ENCODE measurements at places on chromosomes 11 and 22.

DNA sequence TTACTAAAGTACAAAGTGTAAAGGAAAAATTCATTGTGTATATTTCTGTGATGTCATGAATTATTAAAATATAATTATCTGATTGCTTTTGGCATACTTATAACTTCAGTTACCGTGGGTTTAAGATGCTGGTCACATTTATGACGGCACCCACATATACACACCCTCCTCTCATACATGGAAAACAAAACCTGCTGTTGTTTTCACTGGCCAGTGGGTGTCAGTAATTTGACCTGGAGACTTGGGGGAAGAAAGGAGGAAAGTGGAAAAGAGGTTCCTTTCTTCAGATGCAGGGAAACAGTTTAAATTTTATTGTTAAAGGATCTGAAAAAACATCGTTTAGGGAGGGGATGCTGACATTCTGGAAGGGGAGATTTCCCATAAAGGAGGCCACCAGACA lies 742 bp upstream of the BBOX1 start:
- no peak for DNase-seq

DNA sequence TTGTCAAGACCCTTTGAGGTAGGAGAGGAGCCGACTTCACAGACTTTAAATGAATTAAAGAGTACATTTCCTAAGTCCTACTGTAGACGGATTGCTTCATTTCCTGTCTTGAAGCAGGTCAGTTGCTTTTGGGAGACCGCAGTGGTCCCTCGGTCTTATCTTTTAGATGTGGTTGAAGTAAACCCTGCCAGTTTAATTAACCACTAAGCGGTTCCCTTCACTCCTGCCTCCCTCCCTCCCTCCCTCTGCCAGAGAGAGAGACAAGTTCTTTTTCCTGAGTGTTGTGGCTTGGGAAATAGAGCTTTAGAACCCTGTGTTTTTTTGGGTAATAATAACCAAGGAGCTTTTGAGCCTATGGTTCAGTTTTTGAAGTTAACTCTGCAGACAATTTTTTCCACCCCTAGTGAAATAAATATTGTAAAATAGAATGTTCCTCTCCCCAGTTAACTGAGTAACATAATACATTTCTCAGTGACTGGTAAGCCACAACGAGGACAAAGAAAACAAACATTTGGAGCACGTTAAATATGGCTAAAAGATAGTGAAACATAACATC lies 147.5 kb downstream of the LDLRAD3 start:
- no peak for DNase-seq

DNA sequence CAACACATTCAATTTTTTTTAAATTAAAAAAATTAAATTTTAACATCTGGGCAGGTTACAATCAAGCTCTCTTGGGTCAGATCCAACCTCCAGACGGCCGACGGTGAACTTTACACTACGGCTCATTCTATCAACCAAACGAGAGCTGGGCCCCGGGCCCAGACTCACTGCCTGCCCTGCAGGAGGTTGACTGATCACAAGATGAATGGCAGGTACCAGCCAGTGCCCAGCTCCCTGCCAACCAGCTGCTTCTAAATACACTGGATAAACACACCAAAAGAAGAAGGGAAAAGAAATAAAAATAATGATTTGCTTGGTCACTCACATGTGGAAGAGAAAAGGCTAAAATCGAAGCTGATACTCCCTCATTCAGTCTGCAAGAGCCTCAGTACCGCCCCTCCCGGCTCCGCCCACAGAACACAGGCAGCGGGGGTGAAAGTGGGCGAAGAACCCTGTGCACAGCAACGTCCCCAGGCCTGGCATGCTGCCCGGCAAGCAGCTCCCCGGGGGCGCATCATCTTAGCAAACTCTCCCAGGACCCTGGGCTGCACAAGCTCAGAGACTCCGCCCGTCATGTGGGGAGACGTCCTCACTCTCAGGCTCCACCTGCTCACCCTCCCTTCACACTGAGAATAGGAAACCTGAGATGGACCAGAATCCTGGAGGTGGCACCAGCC lies 303.4 kb downstream of the SHANK2 start:
- DNase-seq = no peak

DNA sequence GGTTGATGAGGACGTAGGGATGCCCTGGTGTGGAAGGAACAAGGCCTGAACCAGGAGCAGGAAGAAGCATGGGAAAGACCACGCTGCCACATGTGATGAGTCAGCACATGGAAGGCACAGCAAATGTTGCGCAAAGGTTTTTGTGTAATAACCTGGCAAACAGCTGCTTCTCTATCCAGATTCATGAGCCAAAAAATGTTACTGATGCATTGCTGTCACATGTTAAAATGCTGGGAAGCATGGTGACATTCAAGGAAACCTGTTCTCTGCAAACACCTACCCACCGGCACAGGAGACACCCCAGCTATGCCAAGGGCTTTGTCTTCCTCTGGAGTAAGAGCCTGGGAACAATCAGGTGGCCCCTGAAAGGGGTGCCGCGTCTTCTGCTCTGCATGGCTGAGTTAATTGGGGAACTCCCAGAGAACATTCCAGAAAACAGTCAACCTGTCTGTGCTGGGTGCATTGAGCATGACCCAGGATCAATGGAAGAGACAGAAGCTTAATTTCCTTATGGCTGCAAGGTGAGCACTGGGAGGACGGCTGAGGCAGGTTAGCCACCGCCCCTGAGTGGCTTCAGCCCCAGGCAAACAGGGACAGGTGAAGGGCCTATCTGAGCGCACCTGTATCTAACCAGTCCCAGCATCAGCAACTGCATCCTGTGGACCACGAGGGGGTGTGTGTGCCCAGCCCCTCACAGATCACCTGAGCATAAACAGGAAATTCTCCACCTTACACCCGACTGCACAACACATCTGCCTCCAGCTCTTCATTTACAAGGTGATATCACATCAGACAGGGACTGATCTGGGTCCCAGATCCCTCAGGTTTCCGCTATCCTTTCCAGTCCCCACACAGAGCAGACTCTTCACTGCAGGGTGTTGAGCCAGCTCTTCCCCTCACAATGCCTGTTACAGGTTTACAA lies 108.4 kb downstream of the GGTLC2 start:
- DNase-seq = peak; percentile 85

DNA sequence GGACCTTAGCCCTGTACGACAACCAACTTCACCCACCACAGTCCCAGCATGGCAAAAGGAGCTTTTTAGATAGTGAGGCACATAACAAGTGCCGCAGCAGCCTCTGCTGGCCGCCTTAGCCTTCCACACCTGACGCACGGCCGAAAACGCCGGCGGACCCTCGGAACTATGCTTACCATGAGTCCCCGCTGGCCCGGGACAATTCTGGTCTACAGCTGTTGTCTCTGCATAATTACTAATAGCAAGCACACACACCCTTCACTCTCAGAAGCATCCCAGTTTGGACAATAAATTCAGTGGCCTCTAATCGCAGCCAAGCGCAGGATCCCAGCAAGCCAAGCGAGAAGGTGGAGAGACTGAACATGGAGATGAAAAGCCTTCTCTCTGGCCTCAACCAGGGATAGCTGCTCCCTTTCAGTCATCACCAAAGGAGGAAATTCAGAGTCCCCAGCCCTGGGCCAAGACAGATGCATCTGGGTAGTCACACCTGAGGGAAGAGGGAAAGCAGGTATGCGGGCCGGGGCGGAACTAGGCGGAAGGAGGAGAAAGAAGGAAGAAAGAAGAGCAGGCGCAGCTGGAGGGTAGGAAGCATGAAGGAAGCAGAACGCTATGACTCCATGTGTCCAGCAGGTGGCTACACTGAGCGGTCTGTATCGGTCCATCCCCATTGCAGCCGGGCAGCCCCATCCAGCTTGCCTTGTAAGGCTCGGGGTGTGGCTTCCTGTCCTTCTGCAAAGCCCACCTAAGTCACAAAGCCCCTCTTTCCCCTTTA lies 40.3 kb downstream of the BUD13 start:
- DNase-seq = peak; percentile 74

DNA sequence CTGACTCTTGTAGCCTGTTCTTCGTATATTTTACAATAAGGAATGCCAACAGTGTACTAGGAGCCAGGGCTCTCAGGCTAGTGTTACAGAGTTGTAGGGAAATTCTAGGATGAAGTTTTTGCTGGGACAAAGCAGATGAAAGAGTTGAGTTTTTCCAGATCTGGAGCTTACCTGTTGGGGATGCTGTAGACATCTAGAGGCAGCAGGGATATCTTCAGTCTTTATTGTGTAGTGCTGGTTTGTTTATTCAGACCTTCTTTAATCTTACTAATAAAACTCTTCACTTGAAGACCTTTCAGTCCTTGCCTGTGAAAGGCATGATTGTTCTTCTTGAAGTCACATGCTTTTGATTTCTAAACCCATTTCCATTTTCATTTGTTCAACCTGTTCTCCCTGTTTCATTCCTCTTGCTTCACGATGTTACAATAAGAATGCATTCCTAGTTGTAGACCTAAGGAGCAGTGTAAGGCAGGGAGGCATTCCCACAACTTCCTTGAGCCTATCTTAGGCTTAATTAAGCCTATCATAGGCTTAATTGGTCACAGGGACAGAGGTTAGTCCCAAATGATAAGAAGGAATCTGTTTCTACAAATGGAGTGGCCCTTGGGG lies 7.9 kb upstream of the SLC37A2 start:
- DNase-seq = peak; percentile 76

GRCh38 chr22:22450343-22450839 lies 58.2 kb downstream of the ZNF280B start:
- DNase-seq = no peak

- no peak for DNase-seq
Measured at GRCh38 chr11:31882951-31883392, 71.8 kb upstream of the PAX6 start.

DNA sequence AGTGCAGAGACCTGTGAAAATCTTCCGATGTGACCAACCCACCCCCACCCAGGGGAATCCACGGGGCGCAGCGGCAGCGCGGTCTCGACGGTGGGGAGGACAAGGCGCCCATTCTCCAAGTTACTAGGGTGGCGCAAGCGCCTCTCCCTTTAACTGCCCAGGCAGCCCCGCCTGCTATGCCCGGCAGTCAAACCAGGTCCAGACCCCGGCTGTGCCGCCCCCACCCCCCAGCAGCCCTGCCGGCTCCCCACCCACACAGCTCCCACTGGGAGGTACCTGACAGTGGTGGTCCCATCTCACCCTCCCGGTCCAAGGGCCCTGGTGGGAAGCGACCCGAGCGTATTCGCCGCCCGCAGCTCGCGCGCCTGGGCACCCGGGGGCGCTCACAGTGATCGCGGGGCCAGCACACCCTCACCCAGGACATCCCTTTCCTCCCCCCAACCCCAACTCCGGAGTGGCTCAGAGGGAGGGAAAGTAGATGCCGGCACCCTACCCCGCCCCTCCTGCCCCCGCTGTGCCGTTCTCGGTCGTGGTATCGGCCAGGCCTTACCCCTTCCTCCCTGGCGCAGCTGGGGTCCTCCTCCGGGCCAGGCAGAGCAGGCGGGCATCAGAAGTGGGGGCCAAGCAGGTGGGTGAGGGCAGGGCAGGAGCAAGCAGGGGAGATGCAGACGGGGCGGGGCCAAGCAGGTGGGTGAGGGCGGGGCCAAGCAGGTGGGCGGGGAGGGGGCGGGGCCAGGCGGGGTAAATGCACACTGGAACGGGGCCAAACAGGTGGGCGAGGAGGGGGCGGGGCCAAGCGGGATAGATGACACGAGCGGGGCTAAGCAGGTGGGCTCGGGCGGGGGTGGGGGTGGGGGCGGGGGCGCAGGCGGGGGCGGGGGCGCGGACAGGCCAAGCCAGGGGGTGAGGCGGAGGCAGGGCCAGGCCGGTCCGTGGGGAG lies at the start of gene TRPM5:
Gene TRPM5, minus strand, starts transcription at position 634 of the 940 bp plus-strand sequence. CDS start 21,478 bp downstream, outside the sequence.
- DNase-seq = no peak

DNA sequence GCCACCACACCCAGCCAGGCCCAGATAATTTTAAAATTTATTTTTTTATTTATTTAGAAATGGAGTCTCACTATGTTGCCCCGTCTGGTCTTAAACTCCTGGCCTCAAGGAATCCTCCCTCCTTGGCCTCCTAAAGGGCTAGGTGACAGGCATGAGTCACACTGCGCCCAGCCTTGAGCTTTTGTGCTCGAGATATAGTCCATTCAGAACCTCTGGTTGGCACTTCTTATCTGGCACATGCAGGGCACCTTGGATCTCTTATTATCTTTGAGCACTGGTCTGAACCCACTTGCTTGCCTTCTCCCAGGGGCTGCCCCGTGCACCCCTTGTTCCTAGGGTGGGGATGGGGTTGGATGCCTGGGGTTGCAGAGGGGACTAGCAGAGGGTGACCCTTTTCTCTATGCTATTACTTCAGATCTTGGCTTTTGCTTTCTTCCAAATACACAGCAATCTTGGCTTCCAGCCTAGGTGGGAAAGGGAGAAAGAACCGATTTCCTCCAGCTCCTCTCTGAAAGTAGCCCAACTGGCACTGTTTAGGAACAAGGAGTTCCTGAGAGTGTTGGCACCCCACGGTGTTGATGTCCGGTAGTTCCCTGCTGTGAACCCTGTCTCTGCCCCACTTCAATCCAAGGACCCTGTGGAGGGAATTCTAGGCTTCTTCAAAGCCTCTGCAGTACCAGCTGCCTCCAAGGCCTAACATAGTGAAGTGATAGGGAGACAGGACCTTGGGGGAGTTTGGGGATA lies 1.3 kb upstream of the SLC3A2 start:
- no peak for DNase-seq

DNA sequence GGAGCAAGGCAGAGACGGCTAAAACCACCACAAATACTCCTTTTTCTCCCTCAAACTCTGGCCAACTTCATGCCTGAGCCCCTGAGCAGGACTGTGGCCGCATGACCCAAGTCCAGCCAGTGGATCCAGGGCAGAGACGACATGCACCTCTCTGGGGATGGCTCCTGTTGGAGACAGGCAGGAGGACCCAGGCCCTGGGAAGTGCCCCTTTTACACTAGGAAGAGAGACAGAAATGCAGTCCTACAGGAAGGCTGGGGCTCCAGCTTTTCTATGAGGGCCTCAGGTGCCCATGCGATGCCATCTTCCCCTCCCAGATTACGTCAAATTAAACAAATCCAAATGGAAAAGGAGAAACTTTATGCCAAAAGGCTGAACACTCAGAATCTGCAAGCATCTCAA lies 498.0 kb downstream of the BRD1 start:
- DNase-seq = no peak

DNA sequence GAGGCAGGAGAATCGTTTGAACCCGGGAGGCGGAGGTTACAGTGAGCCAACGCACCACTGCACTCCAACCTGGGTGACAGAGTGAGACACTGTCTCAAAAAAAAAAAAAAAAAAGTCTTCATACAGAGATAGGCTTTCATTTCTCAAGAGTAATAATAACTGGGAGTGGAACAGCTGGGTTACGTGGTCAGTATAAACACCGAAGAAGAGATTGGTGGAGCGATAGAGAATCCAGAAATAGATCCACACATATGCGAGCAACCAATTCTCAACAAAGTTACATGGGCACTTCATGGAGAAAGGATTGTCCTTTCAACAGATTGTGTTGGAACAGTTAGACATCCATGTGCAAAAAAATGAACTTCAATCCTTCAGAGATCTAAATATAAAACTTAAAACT lies 24.6 kb downstream of the ZBED4 start:
- DNase-seq = no peak

- DNase-seq = no peak
Measured at GRCh38 chr22:20138417-20138738, 6.8 kb downstream of the ZDHHC8 start.

DNA sequence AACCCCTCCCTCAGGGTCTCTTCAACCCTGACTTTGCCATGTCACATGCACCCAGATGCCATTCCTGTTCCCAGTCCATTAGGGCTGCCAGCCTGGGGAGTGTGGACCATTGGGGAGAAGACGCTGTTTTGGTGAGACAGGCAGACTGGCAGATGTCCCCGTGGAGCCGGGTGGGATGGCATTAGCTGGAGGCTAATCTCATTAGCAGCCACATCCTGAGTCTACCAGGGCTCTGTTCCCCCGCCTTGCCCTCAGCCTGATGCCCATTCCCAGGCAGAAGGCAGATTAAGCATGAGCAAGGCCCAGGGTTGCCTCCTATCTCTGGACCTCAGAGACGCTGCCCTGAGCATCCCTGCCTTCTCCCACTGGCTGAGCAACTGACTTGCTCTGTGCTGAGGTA lies 46.4 kb upstream of the ALX4 start:
- no peak for DNase-seq

- no peak for DNase-seq
Measured at GRCh38 chr11:128039140-128040021, 548.0 kb downstream of the ETS1 start.

Measured in trophoblast cell (in vitro differentiated cells and primary cell).